Activated naive CD8-positive, alpha-beta T cell treated with anti-CD3 and anti-CD28 coated beads for 36 hours (primary cell): ENCODE measurements at places on chromosomes 4 and X.

DNA sequence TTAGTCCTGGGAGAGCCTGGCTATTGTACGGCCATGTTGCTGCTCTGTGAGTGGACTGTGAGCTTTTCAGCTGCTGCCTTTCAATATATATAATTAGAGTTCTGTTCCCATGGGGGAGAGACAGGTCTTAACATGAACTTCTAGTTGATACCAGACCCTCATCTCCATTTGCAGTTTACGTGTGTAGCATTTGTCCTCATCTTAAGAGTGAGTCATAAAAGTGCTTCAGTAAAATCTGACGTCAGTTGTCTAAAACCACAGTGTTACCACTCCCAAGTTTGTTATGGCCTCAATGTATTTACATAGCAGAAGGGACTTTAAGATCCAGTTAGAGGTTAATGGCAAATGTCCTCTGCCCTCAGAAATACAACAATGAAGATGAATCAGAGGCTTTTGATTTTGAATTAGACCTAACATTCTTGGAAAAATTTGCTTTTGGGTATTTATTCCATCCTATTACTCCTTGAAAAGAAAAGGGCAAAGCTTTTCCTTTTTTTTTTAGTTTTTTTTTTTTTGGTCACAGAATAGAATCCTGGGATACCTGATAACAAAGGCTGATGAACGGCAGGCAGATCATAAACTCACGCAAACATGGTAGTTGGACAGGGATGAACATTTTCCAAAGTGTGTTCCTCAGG is 38.6 kb downstream of the PHOX2B start:
- no peak for DNase-seq

DNA sequence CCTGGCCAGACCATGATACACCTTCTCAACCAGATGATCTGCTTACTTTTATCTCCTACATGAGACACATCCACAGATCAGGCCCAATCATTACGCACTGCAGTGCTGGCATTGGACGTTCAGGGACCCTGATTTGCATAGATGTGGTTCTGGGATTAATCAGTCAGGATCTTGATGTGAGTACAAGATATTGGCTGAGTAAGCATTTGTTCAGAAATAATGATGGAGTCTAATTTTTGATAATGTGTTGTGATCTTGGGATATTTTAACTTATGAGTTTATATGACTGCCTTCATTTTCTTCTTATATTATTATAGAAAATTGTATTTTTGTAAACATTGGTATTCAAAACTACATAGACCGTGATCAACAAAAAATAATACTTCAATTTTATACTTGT is 39.4 kb downstream of the SLC10A6 start:
- DNase-seq = no peak

DNA sequence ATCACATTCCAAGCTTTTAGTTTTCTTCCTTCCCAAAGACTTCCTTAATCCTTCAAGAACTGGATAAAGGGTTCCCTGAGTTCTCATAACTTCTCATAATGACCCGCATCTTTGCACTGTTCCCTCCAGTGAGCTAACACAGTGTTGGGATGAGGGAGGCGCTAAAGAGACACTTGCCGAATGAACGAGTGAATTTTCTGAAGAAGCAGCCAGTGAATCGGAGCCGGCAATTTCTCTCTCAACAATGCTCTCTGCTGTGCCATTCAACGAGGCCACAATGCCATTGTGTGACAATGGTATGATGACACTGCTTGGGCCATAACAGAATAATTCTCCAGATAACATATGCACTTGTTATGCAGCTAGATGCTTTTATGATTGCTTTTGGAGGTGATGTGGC is 51.4 kb upstream of the ZFP42 start:
- no peak for DNase-seq

DNA sequence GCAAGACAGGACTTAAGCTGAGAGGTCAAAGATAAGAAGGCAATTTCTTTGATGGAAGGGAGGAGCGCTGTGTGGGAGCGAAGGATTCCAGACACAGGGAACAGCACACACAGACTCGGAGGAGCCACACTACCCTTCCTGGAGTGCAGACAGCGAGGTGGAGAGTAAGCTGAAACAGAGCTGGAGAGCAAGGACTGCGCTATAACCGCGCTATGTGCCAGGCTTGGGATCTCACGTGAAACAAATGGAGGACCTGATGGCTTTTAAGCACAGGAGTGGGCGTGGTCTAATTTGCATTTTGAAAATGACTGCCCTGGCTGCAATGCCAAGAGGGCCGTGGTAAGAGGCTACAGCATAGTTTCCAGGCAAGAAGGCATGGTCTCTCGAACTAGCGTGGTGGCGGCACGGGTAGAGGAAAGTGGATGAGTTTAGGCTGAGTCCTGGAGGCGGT is 113.9 kb upstream of the SORBS2 start:
- DNase-seq = no peak

- no peak for DNase-seq
Observed at GRCh38 chrX:40091691-40092421, 5.9 kb downstream of the BCOR start.

DNA sequence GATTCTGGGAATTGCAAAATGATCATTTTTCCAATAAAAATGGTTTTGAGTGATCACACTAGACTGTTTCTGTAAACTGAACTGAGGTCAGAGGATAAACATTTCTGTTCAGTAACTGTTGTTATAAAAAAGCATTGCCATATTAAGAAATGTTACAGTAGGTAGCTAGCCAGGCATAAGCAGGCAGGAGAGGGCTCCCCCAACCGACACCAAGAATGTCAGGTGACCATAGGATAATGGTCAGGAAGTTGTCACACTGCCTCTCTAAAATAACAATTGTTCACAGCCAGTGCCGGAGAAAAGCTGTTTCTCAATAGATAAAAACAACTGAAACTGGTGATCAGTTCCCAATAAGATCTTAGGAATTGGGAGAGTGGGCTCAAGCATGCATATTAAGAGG is 306.2 kb upstream of the SLIT2 start:
- DNase-seq = no peak

- DNase-seq = no peak
Observed at GRCh38 chr4:119070301-119070700, 65.3 kb upstream of the MYOZ2 start.

- no peak for DNase-seq
Observed at GRCh38 chr4:150135134-150135772, 57.0 kb downstream of the DCLK2 start.

- DNase-seq = no peak
Observed at GRCh38 chr4:6938237-6938636, 28.6 kb downstream of the TBC1D14 start.

- DNase-seq = no peak
Observed at GRCh38 chr4:26466578-26467270, 23.6 kb downstream of the CCKAR start.

- DNase-seq = no peak
Observed at GRCh38 chr4:17636341-17636695, 21.9 kb downstream of the MED28 start.

DNA sequence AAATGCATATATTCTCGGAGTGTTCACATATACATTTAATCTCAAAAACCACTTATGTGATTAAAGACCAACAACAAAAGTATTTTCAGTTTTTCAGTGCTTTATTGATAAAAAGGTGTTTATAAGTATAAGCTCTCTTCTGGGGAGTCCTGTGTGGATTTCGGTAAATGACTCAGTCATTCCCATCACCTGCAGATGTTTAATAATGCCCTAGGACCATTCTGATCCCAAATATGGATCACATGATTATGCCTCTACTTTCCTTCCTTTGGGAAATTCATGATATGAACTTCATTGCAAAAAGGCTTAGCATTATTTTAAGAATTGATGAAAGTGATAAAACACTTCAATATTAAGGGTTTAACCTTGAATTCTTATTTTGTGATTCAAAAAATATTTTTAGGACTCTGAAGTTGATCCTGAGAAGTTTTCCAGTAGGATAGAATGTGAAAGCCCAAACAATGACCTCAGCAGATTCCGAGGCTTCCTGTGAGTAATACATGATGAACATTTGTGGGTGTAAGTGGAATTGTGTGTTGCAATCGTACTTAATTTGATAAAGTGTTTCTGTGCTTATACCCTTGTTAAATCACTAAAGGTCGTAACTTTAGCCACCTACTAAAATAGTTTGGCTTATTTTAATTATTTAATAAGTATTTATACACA is 40.2 kb downstream of the ATP10D start:
- DNase-seq = no peak

- no peak for DNase-seq
Observed at GRCh38 chr4:87047281-87047798, 112.5 kb downstream of the AFF1 start.

DNA sequence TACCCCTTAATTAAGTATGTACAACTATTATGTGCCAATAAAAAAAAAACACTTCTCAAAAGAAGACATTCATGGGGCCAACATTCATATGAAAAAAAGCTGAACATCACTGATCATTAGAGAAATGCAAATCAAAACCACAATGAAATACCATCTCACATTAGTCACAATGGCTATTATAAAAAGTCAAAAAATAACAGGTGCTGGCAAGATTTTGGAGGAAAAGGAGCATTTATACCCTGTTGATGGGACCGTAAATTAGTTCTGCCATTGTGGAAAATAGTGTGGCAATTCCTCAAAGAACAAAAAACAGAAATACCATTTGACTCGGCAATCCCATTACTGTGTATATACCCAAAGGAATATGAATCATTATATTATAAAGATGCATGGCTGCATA is 229.9 kb downstream of the PAPSS1 start:
- no peak for DNase-seq

- DNase-seq = no peak
Observed at GRCh38 chrX:153539979-153540358, 22.5 kb downstream of the ATP2B3 start.

- DNase-seq = no peak
Observed at GRCh38 chrX:30568136-30568535, 9.4 kb downstream of the TASL start.

DNA sequence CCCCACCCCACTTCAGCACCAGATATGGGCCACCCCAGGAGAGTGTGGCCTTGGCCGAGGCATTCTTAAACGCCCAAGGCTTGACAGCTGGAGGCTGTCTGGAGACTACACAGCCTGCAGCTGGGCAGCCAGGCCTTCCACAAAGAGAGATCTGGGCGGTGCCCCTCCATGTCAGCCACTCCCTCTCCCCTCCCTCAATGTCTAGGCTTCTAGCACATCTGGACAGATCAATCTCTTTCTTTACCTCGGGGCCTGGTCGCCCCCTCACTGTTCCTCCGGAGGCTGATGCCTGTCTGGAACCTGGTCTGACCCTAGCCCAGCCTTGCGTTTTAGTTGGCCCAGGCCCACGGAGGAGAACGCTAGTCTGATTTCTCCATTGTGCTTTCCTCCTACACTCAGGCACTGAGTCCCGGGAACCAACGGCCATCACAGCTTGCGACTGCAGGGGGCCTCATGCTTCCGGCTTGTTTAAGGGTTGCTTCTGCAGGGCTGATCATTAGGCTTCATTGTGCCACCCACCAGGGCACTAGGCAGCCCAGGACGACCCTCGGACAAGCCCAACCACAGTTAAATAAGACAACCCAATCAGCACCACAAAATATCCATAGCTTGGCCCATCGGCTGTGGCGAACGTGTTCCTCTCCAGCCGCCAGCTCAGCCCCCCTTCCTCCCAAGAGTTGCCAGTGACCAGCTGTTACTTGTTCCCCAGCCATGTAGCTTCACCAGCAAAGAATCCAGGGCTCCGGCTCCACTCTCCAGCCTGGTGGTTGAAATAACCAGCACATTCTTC is 200.6 kb downstream of the BCOR start:
- no peak for DNase-seq

GRCh38 chrX:71098951-71099506 is 3.4 kb downstream of the FOXO4 start:
- no peak for DNase-seq

DNA sequence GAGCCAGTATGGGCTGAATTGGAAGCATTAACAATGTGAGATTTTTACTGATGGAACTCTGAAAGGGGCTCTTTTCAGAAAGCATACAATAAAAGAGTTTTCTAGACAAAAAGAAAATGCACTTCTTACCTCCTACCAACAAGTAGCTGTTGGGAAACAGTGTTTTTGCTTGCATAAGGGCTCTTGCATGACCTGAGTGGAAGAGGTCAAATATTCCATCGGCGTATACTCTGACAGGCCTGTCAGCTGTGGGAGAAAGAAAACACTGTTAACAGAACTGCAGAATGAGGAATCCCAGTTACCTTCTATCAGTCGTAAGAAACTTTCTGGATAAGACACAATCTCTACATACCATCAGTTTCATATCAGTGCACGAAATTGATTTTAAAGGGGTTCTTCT is 39.5 kb downstream of the PCYT1B start:
- DNase-seq = no peak

- no peak for DNase-seq
Observed at GRCh38 chr4:173936861-173937260, 346.6 kb downstream of the FBXO8 start.

- DNase-seq = no peak
Observed at GRCh38 chr4:7347981-7348380, 86.7 kb downstream of the PSAPL1 start.

DNA sequence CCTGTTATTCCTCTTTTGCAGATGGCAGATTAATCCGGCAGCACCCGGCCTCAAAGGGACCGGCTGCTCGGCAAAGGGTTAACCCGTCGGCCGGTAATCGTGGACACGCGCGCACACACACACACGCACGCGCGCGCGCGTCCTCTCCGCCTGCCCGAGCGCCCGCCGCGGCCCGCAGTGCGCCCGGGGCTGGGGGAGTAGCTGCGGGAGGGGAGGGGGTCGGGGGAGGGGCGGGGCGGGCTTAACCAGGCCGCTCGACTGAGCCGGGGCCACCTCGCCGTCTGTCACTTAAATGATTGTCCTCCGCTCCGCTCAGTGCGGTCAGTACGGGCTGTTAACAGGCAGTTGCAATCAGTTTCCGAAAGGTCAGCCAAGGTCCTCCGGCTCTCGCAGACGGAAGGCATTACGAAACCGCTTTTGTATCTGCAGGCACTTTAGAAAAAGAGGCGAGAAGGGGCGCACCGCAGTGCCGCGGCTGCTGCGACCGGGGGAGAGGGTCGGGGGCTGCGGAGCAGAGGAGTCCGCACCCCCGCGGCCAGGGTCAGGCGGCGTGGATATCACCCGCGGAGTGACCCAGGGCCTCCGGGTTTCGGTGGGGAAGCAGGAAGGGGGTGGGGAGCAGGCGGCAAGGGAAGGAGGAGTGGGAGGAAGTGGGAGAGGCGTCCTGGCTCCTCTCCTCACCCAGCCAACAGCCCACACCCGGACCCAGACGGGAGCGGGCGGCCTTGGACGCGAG is 57.3 kb upstream of the BCOR start:
- DNase-seq = no peak

GRCh38 chr4:73964862-73965611 is 16.8 kb downstream of the PF4 start:
- no peak for DNase-seq

GRCh38 chr4:23763559-23763958 is 126.3 kb downstream of the PPARGC1A start:
- DNase-seq = no peak

DNA sequence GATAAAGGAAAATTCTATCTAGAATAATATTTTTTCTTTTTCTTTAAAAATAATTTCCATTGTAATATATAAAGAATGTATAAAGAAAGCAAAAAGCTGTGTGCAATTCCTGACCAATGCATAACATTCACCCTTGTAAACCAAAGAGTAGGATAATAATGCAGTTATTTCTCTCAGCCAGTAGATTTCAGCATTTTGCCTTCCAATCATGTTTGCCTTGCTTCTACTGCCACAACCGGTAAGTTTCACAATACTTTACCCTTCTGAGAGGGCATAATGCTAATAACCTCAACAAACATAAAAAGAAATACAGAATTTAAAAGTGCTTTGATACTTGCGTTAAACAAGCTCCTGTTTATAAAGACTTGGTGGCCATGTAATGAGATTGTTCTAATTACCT is 59.9 kb downstream of the CHIC2 start:
- DNase-seq = no peak

GRCh38 chr4:187366530-187366929 is 629.0 kb upstream of the ZFP42 start:
- DNase-seq = no peak
